ENCODE measurements at places on chromosomes 6 and 20.
A peak's percentile ranks its signal among the peaks of the same experiment; 100 is the strongest.

DNA sequence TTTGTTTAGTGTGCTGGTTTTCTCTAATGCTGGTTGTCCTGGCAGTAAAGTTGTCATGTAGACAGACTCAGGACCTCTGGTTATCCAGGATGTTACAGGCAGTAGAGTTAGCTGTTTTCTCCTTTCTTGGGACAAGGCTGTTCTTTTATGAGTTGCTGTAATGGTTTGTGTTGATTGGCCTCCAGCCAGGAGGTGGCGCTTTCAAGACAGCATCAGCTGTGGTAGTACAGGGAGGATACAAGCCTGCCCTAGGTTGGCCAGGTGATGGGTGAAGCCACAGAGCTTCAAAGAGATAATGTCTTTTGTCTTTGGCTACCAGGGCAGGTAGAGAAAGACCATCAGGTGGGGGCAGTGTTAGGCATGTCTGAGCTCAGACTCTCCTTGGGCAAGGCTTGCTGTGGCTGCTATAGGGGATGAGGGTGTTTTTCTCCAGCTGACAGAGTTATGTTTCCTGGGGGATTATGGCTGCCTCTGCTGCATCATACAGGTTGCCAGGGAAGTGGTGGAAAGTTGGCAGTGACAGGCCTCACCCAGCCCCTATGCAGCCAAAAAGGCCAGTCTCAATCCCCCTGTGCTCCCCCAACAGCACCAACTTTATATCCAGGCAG, 127.2 kb upstream of the TAB2 start:
- peak; percentile 37 for DNase-seq

DNA sequence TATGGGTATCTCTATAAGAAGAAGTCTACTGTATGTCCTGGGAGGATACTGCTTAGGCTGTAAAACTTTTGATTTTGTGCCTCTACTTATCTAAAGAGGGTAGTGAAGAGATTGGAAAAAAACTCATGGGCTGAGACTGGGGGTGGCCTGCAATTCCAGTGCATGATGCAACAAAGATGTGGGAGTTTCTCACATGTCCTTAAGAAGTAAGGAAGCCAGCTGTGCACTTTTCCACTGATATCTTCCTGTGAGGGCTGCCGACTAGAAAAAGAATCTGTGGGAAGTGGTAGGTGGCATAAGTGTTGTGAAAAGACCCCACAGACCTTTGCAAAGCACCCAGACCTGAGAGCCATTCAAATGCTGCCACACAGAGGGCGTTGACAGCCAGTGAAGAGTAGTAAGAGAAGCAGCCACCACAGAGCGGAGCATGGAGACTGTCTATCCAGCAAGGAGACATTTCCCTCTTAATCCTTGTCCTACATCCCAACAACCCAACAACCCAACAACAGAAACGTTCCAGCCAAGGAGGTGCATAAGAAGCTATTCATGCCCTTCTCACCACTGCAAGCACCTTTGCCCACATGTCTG, 65.1 kb downstream of the PFDN4 start:
- no peak for DNase-seq

GRCh38 chr20:50932691-50933280, 1.5 kb upstream of the ADNP start:
- DNase-seq, result no peak

DNA sequence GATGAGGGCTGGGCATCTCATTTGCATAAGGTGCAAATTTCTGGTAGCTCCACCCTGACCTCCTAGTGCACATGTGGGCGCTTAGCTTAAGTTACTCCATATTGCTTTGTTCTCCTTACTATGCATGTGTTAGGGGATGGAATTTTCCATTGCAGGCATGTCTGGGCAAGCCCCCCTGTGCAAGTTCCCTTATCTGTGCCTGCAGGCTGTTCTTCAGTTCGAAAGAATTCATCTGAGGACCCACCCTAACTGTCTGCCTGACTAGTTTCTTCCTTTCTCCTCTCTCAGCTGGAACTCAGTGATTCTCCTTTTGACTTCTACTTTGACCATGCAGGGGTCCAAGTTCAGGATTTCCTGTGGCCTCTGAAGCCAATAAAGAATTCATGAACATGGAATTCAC, 30.2 kb downstream of the CCDC170 start:
- no peak for DNase-seq

GRCh38 chr20:47319517-47320252, 36.8 kb downstream of the ZMYND8 start:
- DNase-seq, result peak; percentile 85

- no peak for DNase-seq
Measured at GRCh38 chr20:11200423-11200822, 526.6 kb upstream of the JAG1 start.

- no peak for DNase-seq
Measured at GRCh38 chr20:59832406-59833363, 100.8 kb downstream of the SYCP2 start.

DNA sequence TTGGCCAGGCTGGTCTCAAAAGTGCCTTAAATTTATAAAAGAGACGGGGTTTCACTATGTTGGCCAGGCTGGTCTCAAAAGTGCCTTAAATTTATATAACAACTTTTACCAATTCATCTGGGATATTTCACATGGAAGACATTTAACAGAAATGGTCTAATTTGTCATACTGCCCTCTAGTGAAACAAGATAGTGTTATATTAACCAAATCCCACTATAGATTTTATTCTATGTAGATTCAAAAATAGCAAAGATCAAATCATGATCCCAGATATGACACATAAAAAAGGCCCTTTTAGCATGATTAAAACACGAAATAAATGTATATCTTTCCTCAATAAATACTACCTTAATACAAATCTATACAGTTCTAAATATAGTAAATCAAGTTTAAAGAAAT, 102.8 kb upstream of the TFAP2D start:
- DNase-seq, result no peak

GRCh38 chr6:353642-354614, 37.6 kb upstream of the IRF4 start:
- DNase-seq, result no peak

GRCh38 chr20:25065625-25066338, 7.8 kb upstream of the ACSS1 start:
- DNase-seq, result peak; percentile 59

- DNase-seq, result no peak
Measured at GRCh38 chr20:43682446-43682845, 15.5 kb downstream of the MYBL2 start.

GRCh38 chr6:136235233-136235564, 14.9 kb downstream of the MTFR2 start:
- DNase-seq, result peak; percentile 62

- DNase-seq, result peak; percentile 46
Measured at GRCh38 chr6:163412801-163413344, 1.6 kb upstream of the QKI start.

GRCh38 chr6:16868968-16869367, 107.7 kb upstream of the ATXN1 start:
- no peak for DNase-seq

DNA sequence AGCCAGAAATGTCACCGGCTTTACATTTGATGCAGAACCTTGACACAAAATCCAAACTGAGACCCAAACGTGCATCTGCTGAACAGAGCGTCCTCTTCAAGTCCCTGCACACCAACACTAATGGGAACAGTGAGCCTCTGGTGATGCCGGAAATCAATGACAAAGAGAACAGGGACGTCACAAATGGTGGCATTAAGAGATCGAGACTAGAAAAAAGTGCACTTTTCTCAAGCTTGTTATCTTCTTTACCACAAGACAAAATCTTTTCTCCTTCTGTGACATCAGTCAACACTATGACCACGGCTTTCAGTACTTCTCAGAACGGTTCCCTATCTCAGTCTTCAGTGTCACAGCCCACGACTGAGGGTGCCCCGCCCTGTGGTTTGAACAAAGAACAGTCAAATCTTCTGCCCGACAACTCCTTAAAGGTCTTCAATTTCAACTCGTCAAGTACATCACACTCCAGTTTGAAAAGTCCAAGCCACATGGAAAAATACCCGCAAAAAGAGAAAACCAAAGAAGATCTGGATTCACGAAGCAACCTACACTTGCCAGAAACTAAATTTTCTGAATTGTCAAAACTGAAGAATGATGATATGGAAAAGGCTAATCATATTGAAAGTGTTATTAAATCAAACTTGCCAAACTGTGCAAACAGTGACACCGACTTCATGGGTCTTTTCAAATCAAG, 108.4 kb downstream of the RTN4IP1 start:
- no peak for DNase-seq

- DNase-seq, result no peak
Measured at GRCh38 chr6:132804251-132804650, 5.8 kb upstream of the SLC18B1 start.

GRCh38 chr20:8389381-8390036, 257.4 kb downstream of the PLCB1 start:
- DNase-seq, result peak; percentile 71

DNA sequence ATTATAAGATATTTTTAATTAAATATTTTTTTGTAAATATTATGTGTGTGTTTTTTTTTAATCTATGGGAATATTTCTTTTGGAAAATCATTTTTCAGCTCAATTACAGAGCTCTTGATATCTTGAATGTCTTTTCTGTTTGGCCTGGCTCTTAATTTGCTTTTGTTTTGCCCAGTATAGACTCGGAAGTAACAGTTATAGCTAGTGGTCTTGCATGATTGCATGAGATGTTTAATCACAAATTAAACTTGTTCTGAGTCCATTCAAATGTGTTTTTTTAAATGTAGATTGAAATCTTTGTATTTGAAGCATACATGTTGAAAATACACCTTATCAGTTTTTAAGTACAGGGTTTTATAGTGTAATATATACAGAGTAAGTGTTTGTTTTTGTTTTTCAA, 2.6 kb downstream of the ID4 start:
- DNase-seq, result no peak

DNA sequence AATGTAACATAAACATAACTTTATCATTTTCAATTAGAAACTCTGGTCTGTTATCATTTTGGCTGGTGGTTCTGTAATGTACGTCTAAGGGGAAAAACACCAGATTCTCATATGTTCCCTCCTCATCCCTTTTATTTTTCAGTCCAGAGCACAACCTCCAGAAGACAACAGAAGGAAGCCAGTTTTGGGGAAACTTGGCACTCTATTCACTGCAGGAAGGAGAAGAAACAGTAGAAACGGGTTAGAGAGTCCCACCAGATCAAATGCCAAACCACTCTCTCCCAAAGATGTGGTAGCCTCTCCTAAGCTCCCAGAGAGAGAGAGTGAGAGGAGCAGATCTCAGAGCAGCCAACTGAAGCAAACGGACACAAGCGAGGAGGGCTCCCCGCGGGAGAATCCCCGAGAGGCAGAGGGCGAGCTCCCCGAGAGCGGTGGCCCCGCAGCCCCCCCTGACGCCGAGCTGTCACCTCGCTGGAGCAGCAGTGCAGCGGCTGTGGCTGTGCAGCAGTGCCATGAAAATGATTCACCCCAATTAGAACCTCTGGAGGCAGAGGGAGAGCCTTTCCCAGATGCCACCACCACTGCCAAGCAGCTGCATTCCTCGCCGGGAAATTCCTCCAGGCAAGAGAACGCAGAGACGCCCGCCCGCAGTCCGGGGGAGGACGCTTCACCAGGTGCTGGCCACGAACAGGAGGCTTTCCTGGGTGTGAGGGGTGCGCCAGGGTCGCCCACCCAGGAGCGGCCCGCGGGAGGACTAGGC, 117.8 kb downstream of the RTN4IP1 start:
- peak; percentile 29 for DNase-seq

- no peak for DNase-seq
Measured at GRCh38 chr6:2403546-2403945, 158.1 kb upstream of the GMDS start.

GRCh38 chr6:163398815-163399214, 15.7 kb upstream of the QKI start:
- DNase-seq, result no peak

GRCh38 chr6:163384510-163384909, 30.0 kb upstream of the QKI start:
- no peak for DNase-seq

DNA sequence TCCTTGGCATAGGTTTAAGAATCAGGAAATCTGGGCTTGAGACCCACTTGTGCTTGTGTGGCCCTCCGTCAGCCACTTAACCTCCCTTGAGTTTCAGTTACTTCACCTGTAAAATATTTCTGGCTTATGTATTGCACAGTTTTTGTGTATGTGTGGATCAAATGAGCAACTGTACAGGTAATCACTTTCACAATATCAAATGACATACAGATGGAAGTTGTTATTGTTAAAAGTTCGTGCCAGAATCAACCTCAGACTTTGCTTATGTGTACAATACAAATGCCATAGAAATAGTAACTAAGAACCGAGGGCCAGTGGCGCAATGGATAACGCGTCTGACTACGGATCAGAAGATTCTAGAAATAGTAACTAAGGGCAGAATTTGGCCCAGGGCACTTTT, 65.6 kb upstream of the KIF13A start:
- no peak for DNase-seq

DNA sequence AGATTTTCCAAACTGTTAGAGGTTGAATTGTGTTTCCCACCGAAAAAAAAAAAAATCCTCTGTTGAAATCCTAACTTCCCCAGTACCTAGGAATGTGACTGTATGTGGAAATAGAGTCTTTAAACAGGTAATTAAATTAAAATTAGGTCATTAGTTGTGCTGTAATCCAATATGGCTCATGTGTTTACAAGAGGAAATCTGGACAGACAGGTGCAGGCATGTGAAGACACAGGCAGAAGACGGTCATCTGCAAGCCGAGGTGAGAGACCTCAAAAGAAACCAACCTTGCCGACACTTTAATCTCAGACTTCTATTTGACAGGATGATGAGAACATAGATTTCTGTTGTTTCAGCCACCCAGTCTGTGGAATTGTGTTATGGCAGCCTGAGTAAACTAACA, 28.6 kb upstream of the EZR start:
- no peak for DNase-seq

DNA sequence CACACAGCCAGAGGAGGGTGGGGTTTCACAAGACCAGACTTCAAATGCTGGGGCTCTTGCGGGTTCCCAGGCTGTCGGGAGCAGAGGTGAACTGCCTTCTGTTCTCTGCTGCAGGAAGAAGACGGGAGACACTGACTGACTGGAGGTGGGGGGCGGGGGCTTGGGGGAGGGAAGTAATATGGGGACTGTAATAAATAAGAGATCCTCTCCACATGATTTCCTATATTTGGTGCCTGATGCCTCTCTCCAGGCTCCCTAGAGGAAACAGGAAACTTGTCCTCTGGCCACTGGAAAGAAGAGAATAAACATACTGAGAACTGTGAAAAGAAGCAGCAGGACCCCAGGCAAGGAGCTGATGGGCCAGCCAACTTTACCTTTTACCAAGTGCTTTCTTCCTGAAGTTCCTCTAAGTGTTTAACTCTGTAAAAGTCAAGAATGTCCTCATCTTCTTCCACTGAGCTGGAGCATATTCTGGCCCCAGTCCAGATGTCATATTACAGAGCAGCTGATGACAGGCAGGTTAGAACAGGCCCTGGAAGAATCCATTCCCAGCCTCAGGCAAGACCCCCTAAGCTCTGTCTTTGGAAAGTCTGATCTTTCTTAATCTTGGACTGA, 33.2 kb upstream of the ADGRF5 start:
- no peak for DNase-seq

GRCh38 chr6:117555882-117556498, 46.3 kb downstream of the GOPC start:
- peak; percentile 55 for DNase-seq

DNA sequence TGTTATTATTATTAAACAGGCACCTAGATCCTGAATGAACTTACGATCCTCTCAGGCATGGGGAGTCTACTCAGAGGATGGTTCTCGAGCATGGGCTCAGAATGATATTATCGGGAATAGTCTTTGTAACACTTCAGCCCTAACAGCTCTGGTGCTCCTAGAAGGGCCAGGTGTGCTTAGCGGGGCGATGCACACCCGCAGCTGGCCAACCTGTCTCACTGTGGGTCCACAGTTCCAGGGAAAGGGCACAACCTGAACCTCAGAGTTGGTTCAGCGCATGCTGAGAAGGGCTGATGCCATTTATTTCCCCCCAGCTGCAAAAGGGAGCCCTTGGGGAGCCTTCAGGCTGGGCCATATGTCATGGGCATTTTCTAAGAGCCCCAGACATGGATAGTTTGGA, 26.2 kb downstream of the RRAGD start:
- DNase-seq, result no peak
